ENCODE measurements at places on chromosomes 5 and 9.

DNA sequence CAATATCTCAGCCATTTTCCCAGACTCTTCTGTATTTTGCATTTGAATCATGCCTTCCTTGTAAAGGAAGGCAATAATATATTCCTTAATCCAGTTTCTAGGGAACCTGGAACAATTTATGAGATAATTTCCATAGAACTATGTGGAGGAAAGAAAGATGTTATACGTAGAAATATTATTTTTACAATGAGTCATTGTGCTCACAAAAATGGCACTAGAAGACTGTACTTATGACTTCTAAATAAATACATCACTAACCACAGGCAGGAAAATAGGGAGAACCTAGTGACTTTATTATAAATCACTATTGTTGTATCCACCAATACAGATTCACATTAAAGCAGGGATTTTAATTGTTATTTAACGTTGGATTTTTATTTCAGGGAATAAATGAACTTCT lies 87.6 kb downstream of the FBXO38 start:
- DNase-seq = peak; percentile 17

GRCh38 chr9:131851414-131851813 lies 111.5 kb upstream of the RAPGEF1 start:
- no peak for DNase-seq

DNA sequence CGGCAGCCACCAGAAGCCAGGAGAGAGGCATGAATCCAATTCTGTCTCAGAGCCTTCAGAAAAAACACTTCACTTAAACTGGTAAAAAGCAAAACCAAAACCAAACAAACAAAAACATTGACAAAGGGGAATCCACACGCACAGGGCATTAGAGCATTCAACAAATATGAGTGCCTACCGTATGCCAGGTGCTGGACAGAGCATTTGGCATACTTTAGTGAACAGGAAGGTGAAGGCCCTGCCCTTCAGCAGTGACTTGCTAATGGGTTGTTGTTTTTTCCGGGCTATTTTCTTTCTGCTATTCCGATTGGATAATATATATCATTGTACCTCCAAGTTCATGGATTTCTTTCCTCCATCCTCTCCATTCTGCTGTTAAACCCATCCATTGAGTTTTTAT lies 71.7 kb upstream of the RUFY1 start:
- no peak for DNase-seq

GRCh38 chr9:111386386-111386785 lies 56.4 kb upstream of the OR2K2 start:
- peak; percentile 24 for DNase-seq

DNA sequence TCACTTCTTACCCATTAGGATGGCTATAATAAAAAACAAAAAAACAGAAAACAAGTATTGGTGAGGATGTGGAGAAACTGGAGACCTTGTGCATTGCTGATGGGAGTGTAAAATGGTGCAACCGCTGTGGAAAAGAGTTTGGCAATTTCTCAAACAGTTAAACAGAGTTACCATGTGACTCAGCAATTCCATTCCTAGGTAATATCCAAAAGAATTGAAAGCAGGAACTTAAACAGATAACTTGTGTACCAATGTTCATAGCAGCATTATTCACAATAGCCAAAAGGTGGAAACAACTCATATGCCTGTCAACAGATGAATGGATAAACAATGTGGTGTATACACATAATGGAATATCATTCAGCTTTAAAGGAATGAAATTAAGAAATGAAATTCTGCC lies 28.9 kb downstream of the DCP2 start:
- DNase-seq = peak; percentile 51

GRCh38 chr9:32906213-32906612 lies 95.2 kb downstream of the APTX start:
- DNase-seq = no peak

GRCh38 chr5:122790354-122791103 lies 15.6 kb downstream of the SNX2 start:
- DNase-seq = no peak

DNA sequence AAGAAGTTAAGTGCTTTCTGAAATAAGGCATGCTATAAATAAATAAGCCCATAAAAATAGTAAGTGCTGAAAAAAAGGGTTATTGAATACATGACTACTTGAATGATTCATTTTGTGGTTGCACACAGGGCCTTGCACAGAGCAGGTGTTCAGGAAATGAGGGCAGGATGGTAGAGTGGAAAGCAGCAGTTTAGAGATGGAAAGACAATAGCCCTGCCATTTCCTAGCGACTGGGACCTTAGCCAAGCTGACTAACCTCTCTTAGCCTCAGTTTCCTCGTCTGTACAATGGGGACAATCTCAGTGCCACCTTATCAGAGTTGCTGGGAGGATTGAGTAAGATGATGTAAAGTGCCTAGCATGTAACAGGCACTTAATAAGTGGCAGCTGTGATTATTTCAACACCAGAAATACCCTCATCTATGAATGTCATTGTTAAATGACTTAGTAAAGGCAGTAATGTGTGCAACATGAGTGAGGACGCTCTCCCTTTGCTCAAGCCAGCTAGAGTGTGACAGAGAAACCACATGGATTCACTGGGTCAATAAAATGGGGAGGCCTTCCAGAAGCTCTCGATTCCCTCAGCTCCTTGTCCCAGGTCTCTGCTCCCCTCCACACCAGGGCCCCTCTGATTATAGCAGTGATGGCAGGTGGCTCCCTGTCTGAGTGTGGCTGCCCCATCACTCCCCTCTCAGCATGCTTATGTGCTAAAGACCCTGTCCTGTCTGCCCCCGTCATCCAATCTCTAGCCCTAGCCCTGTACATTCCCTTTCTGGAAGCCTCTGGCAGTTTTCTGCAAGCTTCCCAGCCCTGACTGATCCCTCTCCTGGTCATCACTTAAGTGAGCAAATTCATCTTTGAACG lies 16.0 kb upstream of the PHF19 start:
- peak; percentile 87 for DNase-seq

- no peak for DNase-seq
These were observed 38.3 kb upstream of the SNCAIP start for GRCh38 chr5:122273696-122274095.

DNA sequence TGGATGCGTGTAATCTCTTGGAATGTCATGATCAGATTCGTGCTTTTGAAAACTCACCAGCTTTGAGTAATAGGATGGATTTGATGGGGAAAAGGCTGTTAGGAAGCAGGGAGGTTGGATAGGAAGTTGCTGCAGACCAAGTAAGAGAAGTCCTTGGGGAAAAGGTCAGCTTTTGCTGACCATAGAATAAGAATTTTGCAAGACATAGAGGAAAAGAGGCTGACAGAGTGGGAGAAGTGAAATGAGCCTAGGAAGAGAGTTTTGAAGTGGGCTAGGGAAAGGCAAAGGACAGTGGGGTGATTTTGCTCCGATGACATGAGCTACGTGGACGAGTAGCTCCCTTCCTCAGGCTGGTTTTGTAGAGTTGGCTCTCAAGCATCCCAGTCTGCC lies 31.5 kb downstream of the RHOBTB3 start:
- DNase-seq = peak; percentile 17

DNA sequence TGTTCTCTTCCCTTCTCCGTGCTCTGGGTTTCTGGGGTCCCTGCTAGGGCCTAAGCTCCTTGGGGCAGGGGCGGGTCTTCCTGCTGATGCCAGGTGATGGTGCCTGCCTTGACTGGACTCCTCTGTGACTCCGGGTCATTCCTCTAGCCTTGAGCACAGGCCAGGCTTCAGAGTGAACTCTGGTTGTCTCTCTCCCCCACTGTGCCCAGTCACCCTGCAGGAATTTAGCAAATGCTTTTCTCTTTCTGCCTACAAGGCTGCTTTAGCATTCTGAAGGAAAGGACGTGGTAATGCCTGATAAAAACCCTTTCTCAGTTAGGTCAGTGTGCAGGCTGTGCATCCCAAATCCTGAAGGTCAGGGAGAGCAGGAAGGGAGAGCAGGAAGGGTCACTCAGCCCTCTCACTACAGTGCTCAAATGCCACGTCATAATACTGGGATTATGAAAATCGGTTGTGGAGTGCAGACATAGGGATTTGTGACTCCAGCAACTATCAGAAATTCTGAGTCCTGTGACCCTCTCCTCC lies 2.7 kb downstream of the CXCL14 start:
- DNase-seq = peak; percentile 9

- DNase-seq = no peak
These were observed 96.1 kb downstream of the SEMA6A start for GRCh38 chr5:116478491-116478890.

DNA sequence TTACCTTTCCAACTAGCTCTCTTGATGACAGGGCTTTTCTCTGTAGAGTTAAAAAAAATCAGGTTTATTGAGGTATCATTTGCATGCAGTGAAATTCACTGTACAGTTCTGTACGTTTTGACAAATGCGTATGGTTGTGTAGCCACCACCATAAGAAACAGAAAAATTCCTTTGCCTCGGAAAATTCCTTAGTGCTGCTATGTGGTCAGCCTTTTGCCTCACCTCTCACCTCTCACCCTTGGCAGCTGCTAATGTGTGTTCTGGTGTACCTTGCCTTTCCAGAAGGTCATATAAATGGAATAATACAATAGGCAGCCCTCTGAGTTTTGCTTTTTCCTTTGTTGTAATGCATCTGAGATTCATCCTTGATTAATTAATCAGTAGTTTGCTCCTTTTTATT lies 28.4 kb downstream of the PCSK5 start:
- DNase-seq = no peak

DNA sequence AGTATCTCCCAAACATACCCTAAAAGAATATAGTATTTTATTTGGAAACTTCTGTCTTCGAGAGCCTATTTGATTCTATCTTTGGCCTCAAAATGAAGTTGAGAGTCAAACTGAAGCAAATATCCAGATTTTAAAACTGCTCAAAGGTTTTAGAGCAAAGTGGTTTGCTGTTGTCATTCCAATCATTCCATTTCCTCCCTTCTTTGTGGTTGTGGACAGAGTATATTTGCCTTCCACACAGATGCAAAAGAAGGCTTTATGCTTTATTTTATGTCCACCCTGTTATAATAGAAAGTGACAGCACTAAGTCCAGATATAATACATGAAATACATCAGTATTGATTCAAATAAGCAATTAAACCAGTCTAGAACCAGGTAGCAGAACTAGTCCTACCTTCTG lies 12.4 kb downstream of the GZMK start:
- no peak for DNase-seq

DNA sequence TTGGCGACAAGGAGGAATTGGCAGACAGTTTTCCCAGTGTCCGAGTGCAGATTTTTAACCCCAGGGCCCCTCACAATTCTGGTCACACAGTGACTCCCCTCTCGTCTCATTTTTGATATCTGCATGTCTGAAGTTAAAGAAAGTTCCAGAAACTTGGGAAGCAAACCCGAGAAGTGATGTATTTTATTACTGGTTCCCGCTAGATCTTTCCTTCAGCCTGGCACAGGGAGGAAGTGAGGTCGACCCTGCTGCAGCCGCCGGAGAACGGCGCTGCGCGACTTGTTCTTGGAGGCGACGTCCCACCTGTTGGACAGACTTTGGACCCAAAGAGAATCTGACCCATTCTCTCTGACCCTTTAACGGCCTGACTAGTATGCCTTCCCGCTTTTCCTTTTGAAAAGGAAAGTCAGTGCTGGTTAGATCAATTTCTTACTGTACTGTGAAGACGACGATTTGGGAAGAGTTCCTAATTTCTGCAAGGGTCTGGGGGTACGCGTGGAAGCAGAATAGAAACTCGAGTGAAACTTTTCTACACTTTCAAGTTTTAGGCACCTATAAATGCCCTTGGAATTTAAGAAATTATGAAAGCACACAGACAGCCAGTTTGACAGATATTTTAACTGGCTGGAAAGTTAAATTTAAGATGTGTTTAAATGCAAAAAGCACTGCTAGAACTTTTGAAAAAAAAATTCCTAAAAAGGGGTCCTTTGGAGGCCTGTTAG lies 744 bp downstream of the OTULIN start:
- peak; percentile 24 for DNase-seq

GRCh38 chr5:109691996-109692395 lies 2.3 kb downstream of the MAN2A1 start:
- peak; percentile 83 for DNase-seq

GRCh38 chr9:73153793-73154227 lies 2.1 kb downstream of the ANXA1 start:
- DNase-seq = peak; percentile 76

DNA sequence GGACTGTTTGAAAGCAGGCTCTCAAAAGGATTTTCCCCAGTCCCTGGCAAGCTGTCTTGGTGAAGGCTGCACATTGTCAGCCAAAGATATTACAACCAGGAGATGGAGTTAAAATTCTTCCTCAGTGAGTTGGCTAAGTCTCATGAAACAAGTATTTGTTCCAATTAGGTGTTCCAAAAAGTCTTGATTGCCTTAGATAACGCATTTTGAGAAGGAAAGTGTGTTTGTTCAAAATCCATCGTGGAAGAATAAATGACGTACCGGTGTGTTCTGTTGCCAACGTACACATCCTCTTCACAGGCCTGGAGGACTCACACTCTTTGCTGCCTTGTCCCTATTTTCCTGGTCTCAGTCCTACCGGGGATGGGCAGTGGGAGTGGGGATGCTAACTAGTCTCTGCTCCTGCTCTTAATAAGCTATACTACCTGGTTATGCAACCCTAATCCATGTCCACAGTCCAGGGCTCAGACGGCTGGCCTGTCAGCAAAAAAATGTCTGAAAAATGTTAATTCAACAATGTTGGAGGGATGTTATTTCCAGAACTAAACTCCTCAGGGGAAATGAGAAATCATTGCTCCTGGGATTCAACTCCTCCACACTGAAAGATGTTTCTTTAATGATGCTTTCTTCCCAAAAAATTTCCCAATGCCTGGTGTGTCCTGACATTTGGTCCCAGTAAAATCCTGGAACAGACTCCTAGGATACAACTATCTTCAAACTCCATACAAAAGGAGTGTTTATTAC lies 175.3 kb upstream of the KLF9 start:
- peak; percentile 96 for DNase-seq

DNA sequence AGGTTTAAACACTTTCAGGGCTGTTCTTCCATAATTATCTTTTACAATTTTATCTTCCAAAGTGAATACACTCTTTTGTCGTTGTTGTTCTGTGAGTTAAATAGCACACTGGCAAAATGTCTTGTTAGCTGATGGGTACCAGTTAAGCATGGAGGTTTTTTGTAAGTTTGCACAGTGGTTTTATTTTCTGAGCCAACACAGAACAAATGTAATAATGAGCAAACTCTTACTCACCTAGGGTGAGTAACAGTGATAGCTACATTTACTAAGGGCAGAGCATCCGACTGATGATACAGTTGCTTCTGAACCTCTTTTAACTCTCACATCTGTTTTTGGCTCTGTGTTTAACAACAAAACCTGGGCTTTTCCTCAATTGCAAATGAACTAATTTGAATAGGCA lies 103.2 kb downstream of the CTNND2 start:
- peak; percentile 0 for DNase-seq
